ENCODE measurements at places on chromosomes 4 and X.

DNA sequence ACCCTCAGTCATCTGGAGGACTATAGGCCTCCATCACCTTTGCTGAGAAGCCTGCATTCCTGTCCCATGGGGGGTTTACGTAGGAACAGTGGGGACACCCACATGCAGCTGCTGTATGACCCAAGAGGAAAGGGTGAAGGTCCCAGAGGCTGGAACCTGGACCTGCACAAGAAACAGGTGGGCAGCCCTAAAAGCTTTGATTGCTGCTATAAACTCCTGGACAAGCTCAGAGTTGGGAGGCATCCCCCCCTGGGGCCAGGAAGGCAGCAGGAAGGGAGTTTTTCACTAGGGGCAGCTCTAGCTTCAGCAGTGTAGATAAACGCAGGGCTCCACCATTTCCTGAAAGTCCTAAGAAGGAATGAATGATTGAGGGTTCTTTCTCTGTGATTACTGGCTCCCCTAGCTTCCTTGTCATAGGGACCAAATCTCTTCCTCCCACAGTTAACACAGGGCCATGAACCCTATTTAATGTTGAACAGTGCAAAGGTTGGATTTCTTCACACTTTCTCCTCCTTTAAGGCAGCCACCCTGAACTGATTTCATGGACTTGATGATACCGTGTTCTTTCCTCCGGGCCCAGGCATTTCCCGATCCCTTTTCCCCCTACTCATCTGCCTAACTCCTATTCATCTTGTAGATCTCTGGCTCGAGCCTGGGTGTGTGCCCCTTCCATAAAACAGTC, 84.2 kb downstream of the CHRNA9 start:
- no peak for DNase-seq

DNA sequence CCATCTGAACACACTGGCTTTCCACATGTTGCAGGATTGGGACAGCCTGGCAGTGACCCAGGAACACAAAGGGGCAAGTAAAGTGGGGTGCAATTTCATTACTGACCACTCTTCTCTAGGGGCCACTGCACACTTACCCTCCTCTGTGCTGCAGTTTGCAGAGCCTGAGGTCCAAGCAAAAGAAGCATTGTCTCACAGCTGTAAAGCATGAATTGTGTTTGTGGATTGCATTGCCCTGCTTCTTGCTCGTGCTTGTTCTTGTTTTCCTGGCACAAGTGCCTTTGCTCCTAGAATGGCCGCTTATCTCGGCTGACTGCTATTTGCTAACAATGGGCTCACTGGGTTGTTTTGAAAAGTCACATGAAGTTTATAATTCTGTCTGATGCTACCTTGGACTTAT, 209.1 kb upstream of the JADE1 start:
- DNase-seq = no peak

DNA sequence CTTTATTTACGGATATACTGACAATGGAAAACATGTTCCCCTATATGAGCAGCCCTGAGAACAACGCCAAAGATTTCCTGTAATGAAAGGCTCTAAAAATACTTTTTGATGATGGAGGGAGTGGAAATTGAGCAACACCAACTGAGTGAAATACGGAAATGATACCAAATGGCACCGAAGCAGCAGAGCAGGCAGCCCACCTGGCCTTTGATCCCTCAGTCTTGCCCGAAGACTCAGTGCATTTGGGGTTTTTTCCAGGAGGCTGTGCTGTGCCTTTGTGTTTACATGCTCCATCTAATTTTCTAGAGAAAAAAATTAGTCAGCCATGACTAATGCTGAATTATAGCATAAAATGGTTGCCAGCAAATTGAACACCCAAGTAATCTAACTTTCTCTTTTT, 169.9 kb upstream of the RBPJ start:
- no peak for DNase-seq

DNA sequence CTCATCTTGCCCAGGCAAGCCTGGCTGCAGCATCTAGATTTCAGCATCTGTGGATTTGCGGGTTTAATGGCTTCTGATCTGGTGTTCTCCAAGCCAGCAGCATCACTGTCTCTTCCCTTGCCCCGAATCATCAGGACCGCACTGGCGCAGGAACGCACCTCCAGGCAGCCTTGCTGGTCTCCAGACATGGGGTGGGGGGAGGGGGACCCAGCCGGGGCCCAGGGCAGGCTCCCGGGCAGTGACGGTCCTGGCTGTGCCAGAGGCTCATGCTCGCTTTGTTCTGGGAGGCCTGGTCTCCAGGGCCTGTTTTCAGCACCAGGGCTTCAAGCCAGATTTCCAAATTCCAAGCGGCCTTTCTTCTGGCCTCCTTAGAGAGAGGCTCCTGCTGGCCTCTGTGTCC, 4.9 kb downstream of the CFAP99 start:
- DNase-seq = no peak

GRCh38 chr4:56342746-56343145, 44.5 kb downstream of the AASDH start:
- no peak for DNase-seq

- DNase-seq = no peak
These were observed 11.1 kb upstream of the TMEM156 start for GRCh38 chr4:39043058-39043860.

Data from activated naive CD4-positive, alpha-beta T cell (primary cell).